ENCODE measurements at places on chromosomes 2 and 18.

- no peak for DNase-seq
Observed at GRCh38 chr2:120391911-120392665, 46.2 kb downstream of the INHBB start.

DNA sequence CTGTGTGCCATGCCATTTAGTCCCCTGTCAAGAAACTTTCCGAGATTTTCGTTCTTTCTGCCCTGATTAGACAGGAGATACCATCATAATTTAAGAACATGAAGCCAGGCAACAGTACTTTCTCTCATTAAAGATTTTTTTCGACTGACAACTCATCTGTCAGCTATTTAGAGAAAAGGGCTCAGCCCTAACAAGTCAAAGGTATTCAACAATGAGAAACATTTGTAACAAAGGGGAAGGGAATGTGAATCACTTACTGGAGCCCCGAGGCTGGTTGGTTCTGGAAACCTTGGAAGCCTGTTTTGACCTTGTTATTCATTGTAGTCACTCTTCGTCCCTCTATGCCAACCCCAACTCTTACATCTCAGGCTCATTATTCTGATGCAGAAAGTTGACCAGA lies 199.4 kb downstream of the SPP2 start:
- DNase-seq, result no peak

- DNase-seq, result no peak
Observed at GRCh38 chr2:192137451-192137850, 57.3 kb downstream of the TMEFF2 start.

DNA sequence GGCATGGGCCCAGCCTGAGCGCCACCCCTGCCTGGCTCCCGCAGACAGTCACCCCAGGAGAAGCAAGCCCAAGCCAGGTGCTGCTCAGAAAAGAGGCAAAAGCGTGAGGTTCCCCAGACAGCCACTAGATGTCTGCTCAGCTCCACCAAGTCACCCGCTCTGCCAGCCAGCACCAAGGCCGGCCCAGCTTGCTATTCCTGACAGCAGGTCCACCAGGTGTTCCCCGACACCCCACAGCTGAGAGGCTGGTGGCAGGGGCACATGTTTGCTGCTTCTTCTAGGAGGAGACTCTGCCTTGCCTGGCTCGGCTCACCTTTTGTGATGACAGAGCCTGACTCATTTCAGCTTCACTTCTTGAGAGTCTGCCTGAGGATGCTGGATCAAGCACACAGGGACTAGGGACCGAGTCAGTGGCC lies 206.7 kb downstream of the MGAT5 start:
- DNase-seq, result no peak

DNA sequence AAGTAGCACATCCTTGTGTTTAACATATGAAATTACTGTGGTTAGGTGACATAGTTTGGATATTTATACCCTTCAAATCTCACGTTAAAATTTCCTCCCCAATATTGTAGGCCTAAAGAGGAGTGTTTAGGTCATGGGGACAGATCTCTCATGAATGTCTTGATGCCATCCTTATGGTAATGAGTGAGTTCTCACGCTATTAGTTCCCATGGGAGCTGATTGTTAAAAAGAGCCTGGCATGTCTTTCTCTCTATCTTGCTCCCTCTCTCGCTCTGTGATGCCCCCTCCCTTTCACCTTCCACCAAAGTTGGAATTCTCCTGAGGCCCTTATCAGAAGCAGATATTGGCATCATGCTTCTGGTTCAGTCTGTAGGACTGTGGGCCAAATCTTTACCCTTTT lies 660.1 kb downstream of the ADCYAP1 start:
- no peak for DNase-seq

Data from activated T-helper 9 cell treated with anti-CD3 and anti-CD28 coated beads, Interleukin-2, amount 50 U/mL, for 16 hours (primary cell).